T-cell (primary cell): ENCODE measurements at places on chromosomes 5 and 9.

DNA sequence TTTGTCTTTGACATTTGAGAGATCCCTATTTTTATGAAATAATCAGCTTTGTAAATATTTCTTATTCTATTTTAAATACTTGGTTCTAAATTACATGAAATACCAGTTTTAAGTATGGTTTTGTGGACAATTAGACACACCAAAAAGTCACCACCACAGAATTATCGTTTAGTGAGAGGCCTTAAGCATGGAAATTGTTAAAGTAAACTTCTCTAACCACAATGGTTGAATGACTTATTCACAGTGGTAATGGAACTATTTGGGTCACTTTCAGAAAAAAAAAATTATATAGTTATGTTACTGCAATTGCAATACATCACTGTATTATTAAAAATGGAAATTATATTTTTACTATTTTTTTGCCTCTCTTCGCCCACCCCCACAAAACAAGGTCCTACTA lies 1252.5 kb downstream of the EFNA5 start:
- DNase-seq, result no peak

- DNase-seq, result no peak
These were observed 7.1 kb downstream of the FPGS start for GRCh38 chr9:127809540-127810377.

GRCh38 chr9:136399176-136400037 lies 563 bp downstream of the SNAPC4 start:
- DNase-seq, result peak; percentile 25

GRCh38 chr5:76143884-76144283 lies 60.7 kb downstream of the SV2C start:
- no peak for DNase-seq

- DNase-seq, result no peak
These were observed 93.1 kb upstream of the TRPC7 start for GRCh38 chr5:136458481-136458880.

DNA sequence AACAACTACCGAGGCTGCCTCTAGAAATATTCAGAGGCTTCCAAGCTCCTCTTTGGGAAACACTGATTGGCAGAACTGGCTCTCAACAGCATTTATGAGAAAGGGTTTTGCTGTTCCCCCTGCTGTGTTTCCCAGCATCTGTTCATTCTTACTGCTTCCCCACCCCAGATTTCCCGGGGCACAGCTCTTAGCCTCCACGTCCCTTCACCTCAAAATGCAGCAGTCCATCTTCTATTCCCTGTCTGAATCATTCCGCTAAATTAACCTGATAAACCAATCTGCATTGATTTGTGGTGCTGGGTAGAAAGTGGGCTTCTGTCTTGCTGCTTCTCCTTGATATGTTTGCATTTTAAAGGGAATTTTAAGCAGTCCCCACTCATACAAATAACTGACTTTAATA lies 67.4 kb downstream of the PLK2 start:
- no peak for DNase-seq

GRCh38 chr9:24351973-24352372 lies 193.7 kb downstream of the IZUMO3 start:
- no peak for DNase-seq

- no peak for DNase-seq
These were observed 105.0 kb downstream of the FGF18 start for GRCh38 chr5:171524466-171524865.

- DNase-seq, result no peak
These were observed 12.3 kb downstream of the FCN2 start for GRCh38 chr9:134892820-134893420.

GRCh38 chr5:180339583-180340183 lies 13.5 kb downstream of the GFPT2 start:
- no peak for DNase-seq

DNA sequence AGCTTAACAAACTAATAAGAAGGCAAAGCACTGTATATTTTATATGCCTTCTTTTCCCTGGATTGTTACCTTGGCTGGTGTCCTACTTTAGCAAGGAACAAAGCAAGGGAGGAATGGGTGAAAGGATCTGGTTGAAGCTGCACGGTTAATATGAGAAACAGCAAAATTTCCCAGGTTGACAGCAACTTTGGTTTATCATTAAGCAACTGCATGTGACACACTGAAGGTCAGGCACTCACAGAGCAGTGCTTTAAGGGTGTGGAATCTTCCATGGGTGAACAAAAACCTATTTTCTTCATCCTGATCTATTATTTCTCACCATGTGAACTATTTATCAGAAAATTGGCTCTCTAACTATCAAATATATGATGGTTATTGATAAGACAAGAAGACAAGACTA lies 109.0 kb upstream of the ATP10B start:
- no peak for DNase-seq

- no peak for DNase-seq
These were observed 66.8 kb upstream of the SMC2 start for GRCh38 chr9:104027295-104027694.

GRCh38 chr9:2153630-2154217 lies 138.6 kb downstream of the SMARCA2 start:
- DNase-seq, result no peak

GRCh38 chr5:96315431-96315830 lies 117.6 kb downstream of the PCSK1 start:
- no peak for DNase-seq

- DNase-seq, result no peak
These were observed 1217.3 kb downstream of the PTPRD start for GRCh38 chr9:9395539-9395938.

- DNase-seq, result no peak
These were observed 21.4 kb upstream of the EDIL3 start for GRCh38 chr5:84406111-84406510.

DNA sequence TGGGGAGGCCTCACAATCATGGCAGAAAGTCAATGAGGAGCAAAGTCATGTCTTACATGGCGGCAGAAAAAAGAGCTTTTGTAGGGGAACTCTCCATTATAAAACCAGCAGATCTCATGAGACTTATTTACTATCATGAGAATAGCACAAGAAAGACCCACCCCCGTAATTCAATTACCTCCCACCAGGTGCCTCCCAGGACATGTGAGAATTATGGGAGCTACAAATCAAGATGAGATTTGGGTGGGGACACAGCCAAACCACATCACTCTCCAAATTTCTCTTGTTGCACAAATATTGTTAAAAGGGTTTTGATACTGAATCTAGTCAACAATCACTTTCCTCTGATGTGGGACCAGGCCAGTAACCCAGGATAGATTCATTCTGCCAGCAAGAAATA lies 1176.1 kb downstream of the CDH9 start:
- no peak for DNase-seq

- no peak for DNase-seq
These were observed 74.5 kb downstream of the C7 start for GRCh38 chr5:40983781-40984180.

DNA sequence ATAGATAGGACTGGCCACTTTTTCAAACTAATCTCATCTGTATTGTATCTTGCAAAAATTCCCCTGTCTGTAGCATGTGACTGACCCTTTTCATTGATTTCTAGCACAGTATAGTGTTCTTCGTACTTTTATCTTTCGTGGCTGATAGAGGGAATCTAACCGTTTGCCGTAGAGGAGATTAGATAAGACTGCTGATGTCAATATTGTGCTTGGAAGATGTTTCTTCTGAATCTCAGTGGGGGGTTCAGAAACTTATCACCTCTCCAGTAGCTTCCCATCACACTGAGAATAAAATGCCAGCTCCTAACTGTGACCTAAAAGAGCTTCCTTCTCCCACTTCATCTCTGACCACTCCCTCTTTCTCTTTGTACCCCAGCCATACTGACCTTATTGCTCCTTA lies 25.4 kb upstream of the ALDOB start:
- no peak for DNase-seq

GRCh38 chr9:129078691-129079503 lies 2.0 kb upstream of the DOLPP1 start:
- DNase-seq, result no peak

- no peak for DNase-seq
These were observed 87.6 kb downstream of the NR3C1 start for GRCh38 chr5:143315929-143316328.

DNA sequence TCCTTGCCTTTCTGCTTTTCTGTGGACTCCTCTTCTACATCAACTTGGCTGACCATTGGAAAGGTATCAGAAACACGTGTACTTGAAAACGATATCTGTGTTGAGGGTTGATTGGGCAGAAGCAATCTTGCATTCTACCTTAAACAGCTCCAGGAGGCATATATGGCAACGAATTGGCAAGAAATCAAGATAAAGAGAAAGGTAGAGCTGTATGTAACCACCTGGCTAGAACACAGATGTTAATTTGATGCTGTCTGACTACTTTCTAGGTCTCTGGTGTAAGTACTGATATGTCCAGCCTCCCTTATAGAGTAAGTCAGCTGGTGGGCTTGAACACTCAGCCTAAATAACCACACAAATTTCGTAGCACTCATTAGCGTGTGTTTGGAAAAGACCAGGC lies 1.3 kb downstream of the MAN1B1 start:
- no peak for DNase-seq

DNA sequence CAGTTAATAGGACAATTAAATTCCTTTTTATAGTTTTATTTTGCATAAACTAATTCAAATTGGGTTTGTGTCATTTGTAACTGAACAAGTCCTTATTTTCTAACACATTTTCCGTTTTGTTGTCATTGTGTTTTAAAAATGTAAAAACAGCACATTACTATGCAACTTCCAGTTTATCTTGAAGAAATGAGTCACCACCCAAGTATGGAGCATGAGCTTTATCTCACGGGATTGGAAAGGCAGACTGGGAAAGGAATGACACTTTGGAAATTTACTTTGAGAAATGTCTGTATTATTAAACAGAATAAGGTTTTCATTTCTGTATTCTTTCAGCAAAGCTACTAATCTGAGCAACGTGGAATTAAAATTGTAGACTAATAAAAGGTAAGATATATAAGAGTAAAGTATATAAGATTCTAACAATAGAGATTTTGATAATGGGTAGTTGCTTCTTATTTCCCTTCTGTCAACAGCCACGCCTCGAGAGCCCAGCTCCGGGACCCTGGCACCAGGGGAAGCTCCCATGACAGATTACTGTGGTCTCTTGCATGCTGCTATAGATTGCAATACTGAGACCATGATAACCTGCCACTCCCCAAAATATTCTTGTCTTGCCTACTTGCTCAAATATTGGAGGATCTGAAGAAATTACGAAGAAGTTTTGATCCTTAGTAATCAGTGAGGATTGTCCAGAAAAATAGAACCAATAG lies 433.1 kb downstream of the CHSY3 start:
- no peak for DNase-seq

DNA sequence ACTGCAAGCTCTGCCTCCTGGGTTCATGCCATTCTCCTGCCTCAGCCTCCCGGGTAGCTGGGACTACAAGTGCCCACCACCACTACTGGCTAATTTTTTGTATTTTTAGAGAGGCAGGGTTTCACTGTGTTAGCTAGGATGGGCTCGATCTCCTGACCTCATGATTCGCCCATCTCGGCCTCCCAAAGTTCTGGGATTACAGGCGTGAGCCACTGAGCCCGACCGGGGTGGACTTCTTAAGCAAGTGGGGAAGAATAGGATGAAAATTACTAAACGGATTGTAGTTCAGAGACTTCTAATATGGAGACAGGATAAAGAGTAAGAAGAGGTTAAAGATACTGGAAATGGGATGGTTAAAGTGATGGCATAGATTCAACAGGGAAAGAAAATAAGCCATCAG lies 132.3 kb upstream of the IRX2 start:
- no peak for DNase-seq

DNA sequence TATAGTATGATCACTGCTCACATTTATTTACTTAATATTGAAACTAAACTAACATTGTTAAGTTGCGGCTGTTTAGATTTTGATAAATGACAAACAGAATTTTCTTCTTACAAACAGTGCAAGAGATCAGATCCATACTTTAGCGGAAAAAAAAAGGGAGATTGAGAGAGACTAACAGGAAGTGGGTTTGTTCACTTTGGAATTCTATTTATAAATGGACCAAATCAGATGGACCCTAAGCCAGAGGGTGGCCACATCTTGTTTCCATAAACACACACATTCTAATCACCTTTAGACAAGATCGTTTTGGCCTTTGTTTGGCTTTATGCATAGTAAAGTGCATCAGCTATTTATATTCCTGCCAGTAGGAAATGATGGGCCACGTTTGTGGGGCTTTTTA lies 381.4 kb upstream of the CD180 start:
- no peak for DNase-seq

- no peak for DNase-seq
These were observed 19.6 kb downstream of the CRB2 start for GRCh38 chr9:123375469-123376132.

GRCh38 chr5:170312301-170312595 lies 14.7 kb upstream of the LCP2 start:
- no peak for DNase-seq

DNA sequence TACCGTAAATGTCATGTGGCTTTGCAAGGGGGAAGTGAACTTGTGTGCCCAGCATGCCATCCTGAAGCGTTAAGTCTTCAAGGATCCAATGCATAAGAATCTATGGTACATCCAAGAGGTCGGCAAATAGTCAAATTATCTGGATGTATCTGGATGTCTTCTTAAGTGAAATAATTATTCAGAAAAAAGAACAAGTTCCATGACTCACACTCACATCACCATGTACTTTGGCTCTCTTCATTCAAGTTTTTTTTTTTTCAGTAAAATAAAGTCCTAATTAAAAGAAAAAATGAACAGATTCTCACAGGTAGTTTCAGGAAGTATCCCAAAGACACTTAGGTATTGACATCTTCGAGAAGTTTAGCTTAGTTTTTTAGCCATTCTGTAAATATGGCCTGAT lies 62.7 kb upstream of the MEGF10 start:
- no peak for DNase-seq

GRCh38 chr5:180525399-180525798 lies 31.2 kb downstream of the CNOT6 start:
- DNase-seq, result no peak

DNA sequence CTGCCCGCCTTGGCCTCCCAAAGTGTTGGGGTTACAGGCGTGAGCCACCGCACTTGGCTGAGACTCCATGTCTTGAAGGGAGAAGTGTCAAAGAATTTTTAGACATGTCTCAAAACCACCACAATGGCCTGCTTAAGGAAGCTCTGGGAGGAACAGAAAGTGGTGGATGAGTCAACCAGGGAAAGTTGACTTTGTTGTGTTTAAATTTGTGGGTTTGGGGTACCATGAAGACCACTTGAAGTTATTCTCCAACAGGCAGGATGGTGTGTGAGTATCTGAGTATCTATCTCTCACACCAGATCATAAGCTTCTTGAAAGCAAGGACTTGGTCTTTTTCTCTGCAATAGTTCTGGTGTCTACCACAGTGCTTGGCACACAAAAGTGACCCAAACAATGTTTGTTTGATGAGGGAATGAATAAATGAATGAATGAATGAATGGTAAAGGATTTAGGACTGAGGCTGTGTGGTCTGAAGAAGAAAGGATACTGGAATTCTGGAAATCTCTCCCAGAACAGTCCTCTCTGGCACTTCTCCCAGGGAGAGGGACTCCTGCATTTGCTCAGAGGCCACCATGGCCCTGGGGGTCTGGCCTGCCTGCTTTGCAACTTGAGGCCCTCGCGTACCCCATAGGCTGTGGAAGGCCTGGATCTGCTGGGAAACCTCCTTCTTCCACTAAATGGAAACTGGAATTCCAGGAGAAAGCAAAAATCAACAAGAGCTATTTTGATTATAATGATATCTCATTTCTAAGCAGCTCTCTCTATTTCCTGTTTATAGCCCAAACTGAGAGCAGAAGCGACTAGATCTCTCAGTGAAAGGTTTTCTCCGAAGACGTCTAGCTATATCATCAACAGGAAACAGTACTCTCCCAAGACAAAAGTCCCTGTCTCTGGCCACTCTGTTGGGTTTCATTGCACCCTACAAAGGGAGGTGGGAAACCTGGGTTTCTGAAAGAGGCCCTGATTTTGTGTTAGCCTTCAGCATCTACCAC lies 187.9 kb downstream of the PALM2AKAP2 start:
- no peak for DNase-seq

GRCh38 chr5:68368311-68369022 lies 152.9 kb downstream of the PIK3R1 start:
- no peak for DNase-seq
